Activated gamma-delta T cell treated with Interleukin-2 at 50 U/mL for 16 hours (primary cell): ENCODE measurements at places on chromosomes 4 and X.

- DNase-seq, result peak; percentile 11
Observed at GRCh38 chr4:98662626-98663225, 4.3 kb upstream of the TSPAN5 start.

DNA sequence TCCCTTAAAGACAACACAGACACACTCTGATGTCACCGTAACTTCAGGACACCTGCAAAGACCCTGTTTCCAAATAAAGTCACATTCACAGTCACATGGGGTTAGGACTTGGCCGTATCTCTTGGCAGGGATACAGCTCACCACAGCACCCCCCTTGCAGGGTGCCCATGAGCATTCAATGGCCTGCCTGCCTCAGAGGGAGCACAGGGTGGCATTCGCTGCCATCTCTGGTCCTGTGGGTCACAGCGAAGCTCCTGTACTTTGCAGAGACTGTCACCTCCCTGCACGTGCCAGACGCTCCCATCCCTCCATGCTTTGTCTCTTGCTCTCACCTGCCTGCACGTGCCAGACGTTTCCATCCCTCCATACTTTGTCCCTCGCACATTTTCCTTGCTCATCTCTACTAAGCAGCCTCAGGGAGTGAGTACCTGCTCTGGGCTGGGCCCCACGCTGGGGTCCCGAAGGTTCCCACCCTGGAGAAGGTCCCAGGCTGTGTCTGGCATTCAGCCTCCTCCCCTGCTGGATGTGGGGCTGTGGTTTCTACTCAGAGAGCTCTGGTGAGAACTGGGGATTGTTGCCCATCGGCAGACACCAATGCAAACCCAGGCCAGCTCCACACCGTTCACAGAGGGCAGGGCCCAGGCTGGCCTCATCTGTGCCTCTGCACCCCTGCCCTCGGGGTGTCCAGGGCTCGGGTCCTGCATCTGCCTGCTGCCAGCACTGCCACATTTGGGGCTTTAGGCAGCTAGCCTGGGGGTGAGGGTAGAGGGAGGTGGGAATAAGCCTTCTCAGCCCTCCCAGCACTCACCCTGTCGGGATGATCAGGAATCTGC, 15.8 kb downstream of the HTRA3 start:
- DNase-seq, result no peak

DNA sequence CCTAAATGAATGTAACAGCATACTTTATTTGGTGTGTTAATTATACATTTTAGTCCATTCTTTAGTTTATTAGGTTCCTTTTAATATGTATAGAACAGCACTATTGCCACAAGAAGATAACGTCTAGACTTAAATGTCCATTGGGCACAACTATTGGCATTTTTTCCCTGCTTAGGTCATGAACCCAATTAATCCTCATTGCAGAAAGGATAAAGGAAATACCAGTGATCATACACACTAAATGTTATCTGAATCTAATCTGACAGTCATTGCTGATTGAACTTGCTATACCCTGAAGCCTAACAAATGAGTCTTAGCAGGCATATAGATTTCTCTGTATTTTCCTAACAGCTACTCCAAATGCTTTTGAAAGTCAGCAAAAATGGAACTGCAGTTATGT, 2250.0 kb upstream of the AGA start:
- DNase-seq, result no peak

GRCh38 chr4:94459462-94460161, 7.9 kb downstream of the PDLIM5 start:
- no peak for DNase-seq

DNA sequence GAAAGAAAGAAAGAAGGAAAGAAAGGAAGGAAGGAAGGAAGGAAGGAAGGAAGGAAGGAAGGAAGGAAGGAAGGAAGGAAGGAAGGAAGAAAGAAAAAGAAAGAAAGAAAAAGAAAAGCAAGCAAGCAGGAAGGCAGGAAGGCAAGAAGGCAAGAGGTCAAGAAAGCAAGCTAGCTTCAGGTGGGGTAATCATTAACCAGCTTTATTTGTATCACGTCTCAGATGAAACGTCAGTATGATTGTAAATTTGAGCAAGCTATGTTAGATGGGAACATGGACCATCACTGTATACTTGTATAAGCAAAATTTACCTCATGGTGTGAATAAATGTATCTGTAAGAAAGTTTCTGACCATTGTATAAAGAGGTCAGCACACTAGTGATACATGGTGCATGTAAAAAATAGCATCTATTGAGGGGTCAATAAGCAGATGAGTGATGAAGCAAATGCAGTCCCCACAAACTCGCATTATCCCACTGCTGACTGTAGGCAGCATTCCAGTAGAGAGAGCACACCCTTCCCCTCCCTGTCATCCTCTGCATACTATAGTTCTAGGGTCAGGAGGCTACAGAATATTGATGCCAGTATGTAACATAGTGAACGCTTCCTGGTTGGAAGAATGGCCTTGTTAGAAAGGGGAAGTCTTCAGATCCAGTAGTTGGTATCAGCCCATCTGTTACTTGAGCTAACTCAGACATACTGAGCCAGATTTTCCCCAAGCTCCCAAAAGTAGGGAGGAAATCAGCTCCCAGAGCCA, 16.5 kb upstream of the KLHL34 start:
- DNase-seq, result no peak

GRCh38 chr4:178672512-178672911, 1230.3 kb upstream of the AGA start:
- no peak for DNase-seq

DNA sequence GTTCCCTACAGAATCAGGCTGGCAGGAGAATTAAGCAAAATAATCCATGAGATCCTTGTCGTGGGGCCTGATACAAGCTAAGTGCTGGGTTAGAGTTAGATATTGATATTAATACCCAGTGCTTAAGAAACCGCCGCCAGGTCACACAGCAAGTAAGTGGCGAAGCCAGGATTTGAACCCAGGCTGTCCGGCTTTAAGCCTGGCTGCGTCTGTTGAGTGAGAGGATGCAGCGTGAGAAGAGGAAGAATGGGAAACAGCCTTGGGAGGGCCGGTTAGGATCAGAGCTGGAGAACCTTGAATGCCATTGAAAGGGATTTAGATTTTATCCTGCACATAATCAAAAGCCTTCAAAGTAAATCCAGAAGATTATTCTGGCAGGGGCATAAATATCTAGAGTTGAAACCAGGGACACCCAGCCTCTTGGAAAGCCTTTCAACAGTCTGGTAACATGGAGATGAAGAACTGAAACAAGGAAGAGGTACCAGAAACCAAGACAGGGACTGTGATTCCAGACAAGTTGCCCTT, 64.8 kb upstream of the HELT start:
- DNase-seq, result no peak

GRCh38 chr4:106160560-106160959, 155.4 kb downstream of the TBCK start:
- no peak for DNase-seq

GRCh38 chr4:8167291-8167690, 8.7 kb upstream of the ABLIM2 start:
- DNase-seq, result no peak

GRCh38 chr4:2755821-2756690, at the start of gene TNIP2:
TNIP2 (minus strand) TSS chr4:2756336; CDS start chr4:2756289, 47 bp downstream.
- DNase-seq, result peak; percentile 72

DNA sequence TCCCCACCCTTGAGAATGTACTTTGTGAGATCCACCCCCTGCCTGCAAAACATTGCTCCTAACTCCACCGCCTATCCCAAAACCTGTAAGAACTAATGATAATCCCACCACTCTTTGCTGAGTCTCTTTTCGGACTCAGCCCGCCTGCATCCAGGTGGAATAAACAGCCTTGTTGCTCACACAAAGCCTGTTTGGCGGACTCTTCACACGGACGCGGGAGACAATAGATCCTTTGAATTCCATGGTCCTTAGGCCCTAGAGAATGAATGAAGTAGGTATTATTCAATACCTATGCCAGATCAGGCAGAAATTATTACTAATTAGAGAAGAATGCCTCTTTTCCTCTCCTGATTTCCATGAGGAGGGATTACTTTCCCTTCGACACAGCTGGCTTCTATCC, 101.0 kb downstream of the GPAT3 start:
- DNase-seq, result no peak

- DNase-seq, result no peak
Observed at GRCh38 chrX:9188117-9188516, 154.2 kb upstream of the FAM9B start.

DNA sequence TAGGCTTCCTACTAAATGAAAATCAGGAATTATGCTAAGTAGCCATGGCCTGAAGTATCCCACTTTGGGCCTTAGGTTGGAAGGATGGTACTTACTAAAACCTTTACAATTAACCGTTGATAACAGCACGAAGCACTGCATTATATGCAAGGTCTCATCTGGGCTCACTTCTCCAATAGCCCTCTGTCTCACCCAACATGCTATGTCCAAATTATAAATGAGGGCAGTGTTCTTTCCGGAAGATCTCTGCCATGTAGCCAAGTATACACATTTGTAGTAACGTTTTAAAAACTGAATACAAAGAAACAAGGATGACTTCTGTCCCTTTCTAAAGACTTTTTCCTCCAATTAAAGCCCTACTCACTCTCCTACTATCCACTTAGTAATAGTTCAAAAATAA, 51.6 kb downstream of the SCFD2 start:
- DNase-seq, result no peak

DNA sequence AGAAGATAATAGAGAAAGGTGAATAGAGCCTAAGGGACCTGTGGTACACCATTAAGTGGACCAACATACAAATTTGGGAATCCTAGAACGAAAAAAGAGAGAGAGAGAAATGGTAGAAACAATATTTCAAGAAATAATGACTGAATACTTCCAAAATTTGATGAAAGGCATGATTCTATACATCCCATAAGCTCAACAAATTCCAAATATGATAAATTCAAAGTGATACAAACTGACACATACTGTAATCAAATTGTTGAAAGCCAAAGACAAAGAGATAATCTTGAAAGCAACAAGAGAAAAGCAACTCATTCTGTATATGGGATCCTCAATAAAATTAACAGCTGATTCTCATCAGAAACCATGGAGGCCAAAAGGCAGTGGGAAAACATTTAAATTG, 20.6 kb upstream of the ZC4H2 start:
- no peak for DNase-seq

GRCh38 chr4:84215217-84215616, 283.9 kb downstream of the NKX6-1 start:
- DNase-seq, result no peak

- DNase-seq, result no peak
Observed at GRCh38 chrX:40039887-40040286, 57.9 kb downstream of the BCOR start.

DNA sequence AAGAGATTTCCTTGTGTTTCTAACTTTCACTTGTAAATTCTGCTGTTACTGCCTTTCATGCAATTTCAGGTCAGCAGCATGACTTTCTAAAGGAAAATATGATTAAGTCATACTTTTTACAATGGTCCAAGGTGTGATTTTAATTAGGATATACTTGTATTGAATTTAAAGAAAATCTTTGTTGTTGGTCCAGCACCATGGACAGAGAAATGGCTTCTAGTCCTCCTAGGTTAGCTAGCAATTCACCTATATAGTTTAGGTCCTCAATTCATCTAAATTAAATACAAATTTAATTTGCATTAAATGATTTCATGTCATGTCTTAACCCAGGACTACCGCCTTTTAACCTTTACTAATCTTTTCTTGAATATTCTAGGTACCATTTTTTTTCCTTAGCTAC, 304.9 kb upstream of the RPS6KA3 start:
- no peak for DNase-seq

- DNase-seq, result no peak
Observed at GRCh38 chr4:83779103-83780052, 243.5 kb downstream of the GPAT3 start.

GRCh38 chr4:6580353-6580752, 5.4 kb downstream of the MAN2B2 start:
- DNase-seq, result no peak

DNA sequence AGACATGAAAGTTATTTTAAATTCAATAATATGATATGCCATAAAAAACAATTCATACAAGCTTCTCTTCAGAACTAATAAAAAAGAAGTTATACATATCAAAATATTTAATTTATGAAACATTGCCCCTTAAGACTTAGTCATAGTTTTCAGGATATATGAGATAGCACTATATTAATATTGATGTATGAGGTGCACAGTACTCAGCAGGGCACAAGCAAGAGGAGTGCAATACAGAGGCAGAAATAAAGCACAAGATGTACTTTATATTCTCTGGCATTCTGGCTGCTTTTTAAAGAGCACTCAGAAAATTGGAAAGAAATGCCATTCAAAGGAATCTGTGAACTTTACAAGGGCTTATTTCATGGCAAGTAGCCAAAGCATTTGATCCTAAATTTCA, 274.9 kb downstream of the CPXCR1 start:
- no peak for DNase-seq

- no peak for DNase-seq
Observed at GRCh38 chr4:6935965-6936364, 26.3 kb downstream of the TBC1D14 start.

- no peak for DNase-seq
Observed at GRCh38 chrX:34866646-34867045, 76.0 kb upstream of the FAM47B start.

GRCh38 chr4:78689700-78690323, 86.3 kb upstream of the BMP2K start:
- no peak for DNase-seq

GRCh38 chr4:111601671-111602070, 543.6 kb upstream of the FAM241A start:
- no peak for DNase-seq

DNA sequence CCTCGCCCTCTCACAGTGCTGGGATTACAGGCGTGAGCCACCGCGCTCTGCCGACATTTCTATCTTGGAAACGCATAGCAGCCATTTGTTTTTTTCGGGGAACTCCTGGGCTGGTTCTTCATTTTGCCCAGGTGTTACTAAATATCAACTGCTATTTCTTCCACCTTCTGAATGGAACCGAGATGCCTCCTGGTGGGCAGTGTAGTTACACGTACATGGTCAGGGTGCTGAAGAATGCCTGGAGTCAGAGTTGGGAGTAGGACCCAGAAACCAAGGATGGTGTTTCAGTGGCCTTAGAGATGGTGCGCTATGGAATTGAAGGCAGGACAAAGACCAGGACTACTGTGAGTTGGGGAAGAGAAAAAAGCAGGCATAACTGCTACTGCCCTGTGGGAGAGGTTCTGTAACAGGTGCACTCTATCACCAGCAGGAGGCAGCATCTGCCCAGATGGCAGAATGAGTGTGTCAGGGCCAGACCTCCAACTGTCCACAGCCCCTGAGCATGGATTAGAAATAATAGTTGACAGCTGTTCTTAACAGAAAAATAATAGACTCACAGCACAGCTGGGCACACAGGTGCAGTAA, 81.7 kb downstream of the ZC4H2 start:
- no peak for DNase-seq

- no peak for DNase-seq
Observed at GRCh38 chrX:134184936-134185335, 52.0 kb upstream of the CCDC160 start.

- no peak for DNase-seq
Observed at GRCh38 chr4:101643186-101643837, 147.2 kb upstream of the BANK1 start.
